ENCODE measurements at places on chromosomes 1 and 21.

DNA sequence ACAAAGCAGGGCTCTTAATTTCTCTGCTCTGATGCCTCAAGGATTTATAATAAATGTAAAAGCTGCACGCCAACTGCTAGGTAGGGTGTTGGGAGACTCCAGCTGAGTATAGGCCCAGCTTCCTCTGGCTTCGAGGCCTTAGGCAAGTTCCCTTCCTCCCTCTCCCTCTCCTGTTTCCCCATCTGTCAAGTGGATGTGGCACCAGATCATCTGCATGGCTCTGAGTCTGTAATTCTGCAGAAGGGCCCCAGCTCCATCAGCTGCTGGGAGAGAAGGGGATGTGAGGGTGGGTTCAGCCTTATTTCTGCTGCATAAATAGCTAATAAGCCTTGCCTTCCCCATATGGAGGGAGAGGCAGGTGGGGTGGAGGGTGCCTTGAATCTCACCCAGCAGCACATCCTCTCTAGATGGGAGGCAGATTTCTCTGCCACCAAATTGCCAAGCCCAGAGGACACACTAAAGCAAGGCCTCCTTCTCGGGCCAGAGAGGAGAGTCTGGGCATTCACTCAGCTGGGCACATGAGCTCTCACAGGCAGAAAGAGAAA is 3.8 kb downstream of the TRIM62 start:
- no peak for DNase-seq

DNA sequence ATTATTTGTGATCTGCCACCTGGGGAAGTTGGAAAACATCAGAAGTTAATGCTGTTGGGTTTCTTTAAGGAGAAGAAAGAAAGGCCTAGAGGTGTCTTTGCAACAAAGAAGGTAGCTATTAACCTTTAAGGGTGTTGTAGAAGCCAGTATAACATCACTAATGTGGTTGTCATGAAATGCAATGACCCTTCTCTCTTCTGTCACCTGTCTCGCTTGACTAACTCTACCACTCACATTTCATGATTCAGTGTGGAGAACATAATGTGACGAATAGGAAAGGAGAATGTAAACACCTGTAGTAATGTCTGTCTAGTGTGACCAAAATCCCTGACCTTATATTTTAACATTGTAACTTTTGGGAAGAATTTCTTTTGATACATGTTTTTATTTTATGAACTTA is 211.7 kb upstream of the UBE2U start:
- no peak for DNase-seq

- no peak for DNase-seq
Observed at GRCh38 chr1:33140153-33141149, 41.4 kb downstream of the TRIM62 start.

- no peak for DNase-seq
Observed at GRCh38 chr1:82161700-82162141, 361.0 kb downstream of the ADGRL2 start.

DNA sequence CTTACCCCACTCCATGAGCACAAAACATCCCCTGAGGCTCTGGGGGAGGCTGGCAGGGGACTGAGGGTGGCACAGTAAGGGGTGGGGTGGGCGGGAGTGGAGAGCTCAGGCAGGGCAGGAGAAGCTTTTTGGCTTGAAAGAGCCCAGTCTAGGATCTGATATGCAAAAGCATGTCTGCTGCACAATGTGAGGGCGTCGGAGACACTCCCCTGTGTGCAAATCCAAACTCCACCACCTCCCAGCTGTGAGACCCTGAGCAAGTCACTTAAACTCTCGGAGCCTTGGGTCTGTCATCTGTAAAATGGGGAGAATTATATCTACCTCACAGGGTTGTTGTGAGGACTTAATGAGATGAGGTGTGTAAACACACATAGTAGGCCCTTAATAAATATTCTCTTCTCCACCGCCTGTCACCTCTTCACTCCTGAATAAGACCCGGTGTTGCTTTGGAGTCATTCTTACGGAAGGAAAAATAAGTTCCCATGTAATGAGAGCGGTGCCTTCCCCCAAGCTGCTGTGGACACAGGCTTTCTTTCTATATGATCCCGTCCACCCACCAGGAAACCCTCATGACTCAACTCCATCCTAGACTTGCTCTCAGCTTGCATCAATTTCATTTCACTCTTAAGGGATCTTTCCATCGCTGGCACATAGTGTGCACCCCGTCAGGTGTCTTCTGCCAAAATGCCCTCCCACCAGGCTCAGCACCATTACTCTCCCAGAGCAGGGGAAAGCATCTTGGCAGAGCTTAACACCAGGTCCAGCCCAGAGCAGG is 12.5 kb downstream of the KCNN3 start:
- no peak for DNase-seq

DNA sequence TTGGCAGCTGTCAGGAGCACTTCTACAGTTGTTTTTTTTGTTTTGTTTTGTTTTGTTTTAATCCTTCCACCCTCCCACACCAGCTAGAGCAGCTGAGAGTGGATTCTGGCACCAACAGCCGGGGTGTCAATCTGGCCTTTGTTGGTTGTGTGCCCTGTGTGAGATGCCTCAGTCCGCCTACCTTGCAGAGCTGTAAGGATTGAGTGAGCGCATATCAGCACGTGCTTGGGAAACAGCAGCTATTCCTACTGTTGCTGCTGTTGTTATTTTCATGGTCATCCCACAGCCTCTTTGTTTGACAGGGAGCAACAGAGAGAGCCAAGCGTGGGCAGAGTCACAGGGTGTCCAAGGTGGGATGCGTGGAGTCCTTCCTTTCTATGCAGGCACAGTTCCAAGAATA is 50.4 kb downstream of the PGBD5 start:
- DNase-seq: no peak

DNA sequence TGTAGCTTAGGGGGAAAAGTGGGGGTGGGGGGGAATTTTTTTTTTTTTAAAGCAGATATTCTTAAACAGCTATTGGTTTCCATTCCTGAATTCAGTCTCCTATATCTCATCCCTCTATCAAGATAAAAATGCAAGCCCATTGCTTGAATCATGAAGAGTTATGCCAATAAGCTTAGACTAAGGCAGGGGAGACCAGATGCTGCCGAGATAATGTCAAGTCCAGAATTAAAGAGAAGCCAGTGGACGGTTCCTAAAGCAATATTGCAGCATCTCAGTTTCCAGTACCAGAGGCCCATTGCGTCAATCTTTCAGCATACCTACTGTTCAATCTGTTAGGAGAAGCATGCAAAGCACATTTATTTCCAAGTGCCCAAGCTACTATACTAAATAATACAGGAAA is 309.4 kb downstream of the BARHL2 start:
- DNase-seq: no peak

- no peak for DNase-seq
Observed at GRCh38 chr1:161772397-161772796, 6.3 kb downstream of the ATF6 start.

GRCh38 chr1:236161230-236161629 is 18.9 kb downstream of the GPR137B start:
- no peak for DNase-seq

DNA sequence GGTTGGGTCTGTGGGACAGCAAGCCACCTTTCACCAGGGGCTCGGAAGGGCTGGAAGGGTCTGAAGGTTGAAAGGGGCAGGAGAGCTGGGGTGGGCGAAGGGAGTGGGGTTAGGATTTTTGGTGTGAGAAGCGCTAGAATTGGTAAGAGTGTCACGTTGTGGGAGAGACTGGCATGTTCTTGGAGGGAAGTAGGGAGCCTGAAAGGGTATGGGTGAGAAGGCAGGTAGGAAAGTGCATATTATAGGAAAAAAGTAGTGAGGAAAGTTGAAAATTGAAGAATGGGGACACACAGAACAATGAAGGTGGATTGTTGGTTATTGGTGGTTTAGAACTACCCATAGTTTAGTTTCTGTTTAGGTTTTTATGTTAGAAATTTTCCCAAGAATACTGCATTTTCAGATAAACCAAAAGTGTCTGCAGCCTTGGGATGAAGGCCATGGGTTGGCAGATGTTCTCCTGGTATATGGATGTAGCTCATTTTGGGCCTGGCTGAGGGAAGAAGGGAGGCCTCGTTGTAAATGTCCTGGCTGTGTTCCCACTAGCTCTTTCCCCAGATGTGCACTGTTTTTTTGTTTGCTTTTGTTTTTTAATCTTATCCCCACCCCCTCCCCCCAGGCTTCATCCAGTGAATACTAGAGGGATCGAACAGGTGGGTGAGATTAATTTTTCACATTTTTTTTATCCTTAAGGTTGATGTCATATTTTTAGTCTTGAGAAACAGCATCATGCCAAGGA is 1.2 kb downstream of the LRRC42 start:
- DNase-seq: no peak

- DNase-seq: no peak
Observed at GRCh38 chr1:156911577-156912298, 8.7 kb upstream of the LRRC71 start.

- DNase-seq: no peak
Observed at GRCh38 chr1:240237305-240237721, 145.6 kb downstream of the FMN2 start.

Measured in activated CD4-positive, alpha-beta T cell treated with anti-CD3 and anti-CD28 coated beads for 24 hours (primary cell).